ENCODE measurements at places on chromosomes 16 and 17.

- no peak for DNase-seq
These were observed 29.0 kb downstream of the IRF8 start for GRCh38 chr16:85927959-85928358.

- no peak for DNase-seq
These were observed 80.9 kb upstream of the CREBBP start for GRCh38 chr16:3961449-3961849.

GRCh38 chr17:82031885-82032627 is 578 bp downstream of the RAC3 start:
- no peak for DNase-seq

GRCh38 chr17:60353773-60354172 is 38.2 kb downstream of the USP32 start:
- DNase-seq = no peak

GRCh38 chr17:7550344-7550743 is 1.5 kb downstream of the TNFSF12 start:
- DNase-seq = no peak

- DNase-seq = no peak
These were observed 607 bp upstream of the PRPSAP1 start for GRCh38 chr17:76354317-76354729.

GRCh38 chr17:42266918-42267766 is 9.0 kb downstream of the STAT5B start:
- no peak for DNase-seq

DNA sequence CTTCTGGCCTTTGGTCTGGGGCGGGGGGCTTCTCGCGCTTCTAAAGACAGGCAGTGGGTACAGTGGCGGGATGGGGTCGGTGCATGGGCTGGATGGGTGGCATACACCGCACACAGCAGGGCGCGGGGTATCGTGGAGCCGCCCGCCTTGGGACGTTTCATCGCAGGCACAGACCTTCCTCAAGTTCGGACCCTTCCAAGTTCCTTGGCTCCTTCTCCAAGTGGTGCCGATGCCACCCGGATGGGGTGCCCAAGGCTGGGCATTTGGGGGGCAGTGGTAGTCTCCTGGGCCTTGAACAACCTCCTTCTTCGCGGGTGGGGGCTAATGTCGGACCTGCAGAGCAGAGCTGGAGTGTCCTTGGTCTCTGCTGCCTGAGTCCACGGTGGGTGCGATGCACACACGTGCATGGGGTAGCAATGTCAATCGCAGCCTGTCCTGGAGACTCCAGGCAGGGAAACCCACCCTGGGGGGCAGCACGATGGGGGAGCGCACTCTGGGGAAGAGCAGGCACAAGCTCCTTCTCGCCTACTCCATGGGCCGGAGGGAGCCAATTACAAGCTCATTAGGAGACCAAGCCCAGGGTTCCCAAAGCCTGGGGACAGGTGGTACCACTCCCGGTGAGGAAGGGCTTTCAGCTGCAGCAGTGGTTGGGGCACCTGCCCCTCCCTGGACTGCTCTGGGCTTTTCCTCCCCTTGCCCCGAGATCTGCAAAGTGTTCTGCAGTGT is 686 bp upstream of the MTSS2 start:
- no peak for DNase-seq
